ENCODE measurements at places on chromosomes 11 and 22.

GRCh38 chr11:123580557-123581275, 73.7 kb downstream of the SCN3B start:
- peak; percentile 43 for DNase-seq

GRCh38 chr11:113188371-113188834, 126.0 kb upstream of the TTC12 start:
- DNase-seq, result no peak

GRCh38 chr11:58576887-58577471, 1.3 kb upstream of the LPXN start:
- peak; percentile 90 for DNase-seq

GRCh38 chr11:83819931-83820549, 533.9 kb upstream of the CCDC90B start:
- peak; percentile 88 for DNase-seq

Measured in muscle of leg (tissue), 16 donors.